Stimulated activated CD8-positive, alpha-beta memory T cell treated with anti-CD3 and anti-CD28 coated beads, Interleukin-7, amount 100 ng/mL, for 4 hours (primary cell): ENCODE measurements at places on chromosomes 2 and 18.

GRCh38 chr18:74516271-74517235 lies 17.7 kb upstream of the CNDP1 start:
- DNase-seq: no peak

GRCh38 chr18:22742409-22742808 lies 190.7 kb upstream of the RBBP8 start:
- DNase-seq: no peak

GRCh38 chr18:5425721-5426120 lies 118.1 kb downstream of the EPB41L3 start:
- no peak for DNase-seq

GRCh38 chr2:48482313-48482712 lies 47.6 kb upstream of the STON1 start:
- no peak for DNase-seq

DNA sequence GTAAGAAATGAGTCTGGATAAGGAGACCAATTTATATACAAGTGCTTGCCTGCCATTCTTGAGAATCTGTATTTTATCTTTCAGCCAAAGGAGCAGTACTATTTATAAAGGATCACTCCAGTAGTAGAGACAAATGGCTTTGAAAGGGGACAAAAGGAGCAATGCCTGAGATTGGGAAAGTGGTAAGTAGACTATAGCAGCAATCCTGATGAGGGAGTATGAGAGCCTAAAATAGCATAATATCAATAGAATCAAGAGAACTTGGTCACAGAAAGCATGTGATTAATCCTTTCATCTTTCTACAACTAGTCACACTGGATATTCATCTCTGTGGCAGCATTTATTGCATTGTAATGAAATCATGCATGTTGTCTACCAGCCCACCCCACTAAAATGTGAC lies 20.2 kb downstream of the NRXN1 start:
- DNase-seq: no peak
